ENCODE measurements at places on chromosomes 13 and 19.

DNA sequence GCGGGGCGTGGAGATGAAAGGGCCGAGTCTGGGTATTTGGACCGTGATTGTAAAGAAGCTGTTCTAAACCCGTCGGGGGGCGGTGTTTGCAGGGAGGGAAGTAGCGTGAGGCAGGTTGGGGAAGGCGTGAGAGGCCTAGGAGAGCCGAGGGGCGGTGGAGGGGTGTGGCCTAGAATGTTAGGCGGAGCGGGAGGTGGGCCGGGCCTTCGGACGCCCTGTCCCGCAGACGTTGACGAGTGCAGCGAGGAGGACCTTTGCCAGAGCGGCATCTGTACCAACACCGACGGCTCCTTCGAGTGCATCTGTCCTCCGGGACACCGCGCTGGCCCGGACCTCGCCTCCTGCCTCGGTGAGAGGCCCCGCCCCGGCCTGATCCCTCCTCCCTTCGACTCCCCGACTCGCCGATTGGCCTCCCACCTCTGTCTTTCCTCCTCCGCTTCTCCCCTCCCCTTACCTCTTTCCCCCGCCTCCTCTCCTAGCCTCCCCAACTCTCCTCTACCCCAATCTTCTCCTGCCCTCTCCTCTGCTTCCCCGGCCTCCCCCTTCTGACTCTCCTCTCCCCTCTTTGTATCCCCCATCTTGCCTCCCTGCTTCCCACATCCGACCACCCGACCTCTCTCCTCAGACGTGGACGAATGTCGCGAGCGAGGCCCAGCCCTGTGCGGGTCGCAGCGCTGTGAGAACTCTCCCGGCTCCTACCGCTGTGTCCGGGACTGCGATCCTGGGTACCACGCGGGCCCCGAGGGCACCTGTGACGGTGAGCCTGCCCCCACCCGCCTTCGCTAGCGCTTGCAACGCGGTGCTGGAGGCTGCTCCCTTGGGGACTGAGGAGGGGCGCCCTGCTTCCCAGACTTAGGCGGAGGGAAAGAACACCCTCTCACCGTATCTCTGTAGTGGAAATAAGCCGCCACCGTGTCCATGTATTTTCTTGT lies 12.8 kb downstream of the LTBP4 start:
- no peak for DNase-seq

- DNase-seq: no peak
Measured at GRCh38 chr19:892243-892893, 619 bp downstream of the MED16 start.

- DNase-seq: peak; percentile 50
Measured at GRCh38 chr19:53057904-53058580, 13.5 kb downstream of the ERVV-2 start.

DNA sequence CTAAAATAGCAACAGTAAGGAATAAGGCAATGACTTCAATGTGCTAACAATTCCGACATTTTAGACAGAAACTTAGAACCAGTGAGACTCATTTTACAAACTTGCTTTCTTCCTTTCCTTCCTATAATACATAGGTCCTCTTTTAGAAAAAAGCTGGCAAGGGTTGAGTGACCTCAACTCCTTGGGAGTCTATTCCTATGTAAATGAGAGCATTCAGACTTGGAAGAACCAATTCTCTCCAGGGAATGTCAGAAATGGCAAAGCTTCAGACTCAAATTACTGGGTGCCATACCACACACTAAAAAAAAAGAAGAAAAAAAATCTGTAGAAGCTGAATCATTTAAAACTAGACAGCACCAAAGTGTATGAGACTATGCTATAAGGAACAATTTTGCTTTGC lies 1328.2 kb downstream of the OLFM4 start:
- DNase-seq: no peak

GRCh38 chr13:101258509-101258908 lies 157.8 kb downstream of the NALCN start:
- DNase-seq: no peak

- DNase-seq: no peak
Measured at GRCh38 chr13:97347255-97347932, 86.6 kb upstream of the RAP2A start.

GRCh38 chr13:75839406-75839805 lies 203.3 kb downstream of the LMO7 start:
- no peak for DNase-seq

GRCh38 chr19:13974073-13974472 lies 21.8 kb downstream of the DCAF15 start:
- no peak for DNase-seq

DNA sequence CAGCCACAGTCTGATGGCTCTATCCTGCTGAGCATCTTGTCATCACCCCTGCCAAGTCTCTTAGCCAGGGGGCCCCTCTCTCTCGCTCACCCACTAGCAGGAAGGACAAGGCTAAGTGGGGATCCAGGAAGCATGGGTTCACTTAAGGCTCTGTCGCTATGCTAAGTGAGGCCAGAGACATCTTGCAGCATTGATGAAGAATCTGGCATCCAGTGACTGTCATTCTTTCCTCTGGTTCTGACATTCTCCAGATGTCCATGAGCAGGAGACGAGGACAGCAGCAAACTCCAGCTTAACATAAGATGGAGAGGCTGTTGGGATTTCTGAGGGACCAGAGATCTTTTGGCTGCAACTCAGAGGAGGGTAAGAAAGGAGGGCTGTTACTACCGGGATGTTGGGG lies 230.2 kb downstream of the TSHZ3 start:
- no peak for DNase-seq

GRCh38 chr19:38433268-38433733 lies at the start of gene RYR1:
RYR1 (plus strand) TSS chr19:38433691; CDS start chr19:38433830, 139 bp downstream.
- DNase-seq: no peak

GRCh38 chr13:63291701-63292100 lies 1876.1 kb upstream of the PCDH20 start:
- DNase-seq: no peak

- no peak for DNase-seq
Measured at GRCh38 chr19:2722541-2723344, 1.6 kb upstream of the DIRAS1 start.

DNA sequence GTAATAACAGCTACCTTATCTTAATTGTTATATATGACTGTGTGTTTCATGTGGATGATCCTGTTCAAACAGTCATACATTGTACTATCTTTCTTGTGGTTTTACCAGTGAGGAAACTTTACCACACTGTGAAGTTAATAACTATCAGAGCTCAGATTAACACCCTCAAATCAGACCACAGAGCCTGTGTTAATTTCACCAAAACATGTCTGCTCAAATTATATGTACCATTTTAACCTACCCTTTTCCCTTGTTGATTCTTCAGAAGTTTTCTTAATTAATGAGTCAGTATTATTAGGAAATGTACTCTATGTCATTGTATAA lies 1.8 kb upstream of the ZNF331 start:
- DNase-seq: no peak

GRCh38 chr19:57141699-57142098 lies 3.3 kb downstream of the ZIM3 start:
- DNase-seq: no peak

GRCh38 chr13:52955472-52955874 lies 73.1 kb upstream of the OLFM4 start:
- no peak for DNase-seq

DNA sequence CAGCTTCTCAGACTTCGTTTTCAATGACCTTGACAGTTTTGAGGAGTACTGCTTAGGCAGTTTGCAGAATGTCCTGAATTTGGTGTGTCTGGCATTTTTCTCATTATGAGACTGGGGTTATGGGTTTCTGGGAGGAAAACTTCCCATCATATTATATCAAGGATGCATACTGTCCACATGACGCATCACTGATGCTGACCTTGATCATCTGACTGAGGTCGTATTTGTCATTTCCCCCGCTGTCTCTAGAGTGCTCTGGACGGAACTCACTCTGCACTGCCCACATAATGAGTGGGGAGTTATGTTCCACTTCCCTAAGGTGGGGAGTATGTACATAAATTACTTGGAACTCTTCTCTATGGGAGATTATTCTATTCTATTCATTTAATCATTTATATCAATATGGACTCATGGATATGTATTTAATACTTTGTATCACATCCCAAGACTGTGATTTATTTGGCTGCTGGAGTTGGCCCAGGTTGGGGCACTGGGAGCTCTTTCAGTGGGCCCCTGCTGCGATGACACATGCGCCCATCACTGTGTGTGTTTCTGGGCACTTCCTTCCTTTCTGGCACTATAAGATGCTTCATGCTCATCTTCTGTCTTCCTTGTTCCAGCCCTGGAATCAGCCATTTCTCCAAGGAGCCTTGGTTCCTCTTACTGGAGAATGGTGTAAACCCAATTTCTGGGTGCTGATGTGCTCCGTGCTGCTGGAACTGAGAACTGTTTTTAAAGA lies 138.6 kb downstream of the MIPEP start:
- DNase-seq: no peak
